ENCODE measurements at places on chromosomes 2 and 18.

- DNase-seq: no peak
Observed at GRCh38 chr2:99399063-99399462, 61.9 kb downstream of the EIF5B start.

DNA sequence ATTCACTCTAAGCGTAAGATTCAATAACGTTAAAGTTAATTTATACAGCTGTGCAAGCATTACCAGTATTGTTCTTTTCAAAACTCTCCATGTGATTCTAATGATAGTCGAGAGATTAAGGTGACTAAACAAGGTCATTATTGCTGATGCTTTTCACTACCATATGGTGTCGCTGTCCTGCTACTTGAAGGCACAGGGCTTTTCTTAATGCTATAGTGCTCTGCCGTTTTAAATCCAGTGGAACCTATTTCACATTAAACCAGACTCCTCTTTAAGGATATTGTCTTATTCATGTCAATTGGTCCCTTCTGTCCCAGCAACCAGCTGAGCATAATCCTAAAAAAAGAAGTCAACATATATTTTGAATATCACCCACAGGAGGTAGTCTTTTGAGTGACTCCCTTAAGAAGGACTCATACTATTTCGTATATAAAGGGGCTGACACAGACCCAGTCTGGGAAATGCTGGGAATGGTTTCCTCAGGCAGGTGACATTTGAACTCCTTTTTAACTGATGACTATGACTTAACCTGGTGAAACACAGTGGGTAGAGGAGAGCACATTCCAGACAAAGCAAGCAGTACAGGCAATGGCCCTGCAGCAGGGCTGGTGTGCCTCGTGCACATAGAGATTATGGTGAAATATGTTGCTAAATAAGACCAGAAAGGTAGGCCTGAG, 53.9 kb upstream of the CYTIP start:
- no peak for DNase-seq

- DNase-seq: no peak
Observed at GRCh38 chr2:240179186-240179815, 38.8 kb upstream of the OTOS start.

DNA sequence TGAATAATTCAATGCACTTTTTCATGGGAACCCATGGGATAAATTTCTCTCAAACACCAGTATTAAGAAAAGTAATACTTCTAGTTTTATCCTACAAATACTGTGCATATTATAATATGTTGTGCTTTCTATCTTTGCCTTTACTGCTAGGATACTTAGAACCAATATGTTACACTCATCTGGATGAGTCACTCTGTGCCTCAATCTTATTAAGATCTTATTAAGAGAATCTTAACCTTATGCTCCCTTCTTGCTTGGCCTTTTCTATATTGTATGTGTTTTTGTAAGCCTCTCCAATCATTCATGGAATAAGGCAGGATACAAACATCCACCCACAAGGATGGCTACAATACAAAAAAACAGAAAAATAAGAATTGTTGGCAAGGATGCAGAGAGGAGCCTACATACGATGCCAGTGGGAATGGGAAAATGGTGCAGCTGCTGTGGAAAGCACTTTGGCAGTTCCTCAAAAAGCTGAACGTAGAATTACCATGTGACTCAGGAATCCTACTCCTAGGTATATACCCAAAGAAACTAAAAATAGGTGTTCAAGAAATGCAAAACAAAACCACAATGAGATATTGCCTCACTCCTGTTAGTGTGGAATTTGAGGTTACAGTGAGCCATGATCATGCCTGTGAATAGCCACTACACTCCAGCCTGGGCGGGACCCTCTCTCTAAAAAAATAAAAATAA, 10.7 kb upstream of the TWSG1 start:
- no peak for DNase-seq

GRCh38 chr2:73890301-73891092, 2.3 kb upstream of the ACTG2 start:
- no peak for DNase-seq

- no peak for DNase-seq
Observed at GRCh38 chr2:86753606-86754005, 33.5 kb downstream of the RMND5A start.

GRCh38 chr2:167756446-167756845, 490.9 kb downstream of the STK39 start:
- DNase-seq: no peak

DNA sequence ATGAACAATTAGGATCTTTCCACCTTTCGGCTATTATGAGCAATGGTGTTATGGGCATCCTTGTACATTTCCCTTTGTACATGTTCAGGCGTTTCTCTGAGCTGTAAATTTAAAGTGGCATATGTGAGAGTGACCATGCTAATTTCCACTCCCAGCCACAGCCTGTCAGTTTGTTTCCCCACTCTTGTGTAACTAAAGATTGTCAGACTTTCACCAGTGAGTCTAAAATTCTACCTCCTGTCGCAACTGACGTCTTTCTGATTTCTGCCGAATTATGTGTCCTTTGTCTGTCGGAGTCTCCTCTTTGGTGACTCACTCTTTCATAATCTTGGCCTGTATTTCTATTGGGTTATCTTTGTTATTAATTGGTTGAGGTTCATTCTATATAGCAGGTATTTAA, 50.7 kb downstream of the TRAPPC12 start:
- no peak for DNase-seq
